ENCODE measurements at places on chromosomes 1 and 21.

- DNase-seq = no peak
These were observed 2.2 kb upstream of the NEK2 start for GRCh38 chr1:211677659-211678058.

GRCh38 chr1:42003433-42003832 is 84.7 kb upstream of the HIVEP3 start:
- DNase-seq = no peak

DNA sequence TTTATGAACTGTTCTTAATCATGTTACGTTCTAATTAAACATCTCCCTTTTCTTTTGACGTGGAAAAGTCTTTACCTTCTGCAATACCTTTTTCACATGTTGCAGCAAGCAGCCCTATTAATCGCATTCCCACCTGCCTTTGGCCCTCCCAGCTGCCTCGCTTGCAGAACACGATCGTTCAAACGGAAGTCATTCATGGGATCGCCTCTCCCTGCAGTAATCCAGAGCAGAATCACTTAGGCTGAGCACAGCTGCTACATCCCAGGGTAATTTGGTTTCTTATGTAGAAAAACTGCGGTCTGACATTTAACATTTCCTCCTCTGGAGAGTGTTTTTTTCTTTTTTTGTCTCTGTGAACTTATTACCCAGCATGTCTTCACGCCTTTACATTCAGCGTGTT is 206.3 kb downstream of the KIF26B start:
- DNase-seq = no peak

- DNase-seq = no peak
These were observed 54.5 kb upstream of the GADD45A start for GRCh38 chr1:67630438-67631045.

GRCh38 chr21:43333298-43334062 is 93.5 kb downstream of the SIK1 start:
- no peak for DNase-seq

DNA sequence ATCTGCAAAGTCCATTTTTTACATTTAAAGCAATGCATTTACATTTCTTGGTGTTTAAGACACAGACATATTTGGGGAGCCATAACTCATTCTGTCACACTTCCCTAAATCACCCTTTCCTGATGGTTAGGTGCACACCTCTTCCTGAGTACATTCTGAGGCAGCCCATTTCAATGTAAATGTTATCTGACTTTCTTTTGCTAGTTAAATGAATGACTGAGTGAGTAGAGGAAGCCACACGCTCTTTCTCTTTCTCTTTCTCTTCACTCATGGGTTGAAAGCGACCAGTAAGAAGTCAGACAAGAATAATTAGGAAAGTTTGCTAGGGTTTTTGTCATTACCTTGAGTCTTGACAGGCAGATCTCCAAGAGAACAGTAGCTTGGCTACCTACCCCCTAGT is 143.1 kb downstream of the S1PR1 start:
- peak; percentile 22 for DNase-seq

DNA sequence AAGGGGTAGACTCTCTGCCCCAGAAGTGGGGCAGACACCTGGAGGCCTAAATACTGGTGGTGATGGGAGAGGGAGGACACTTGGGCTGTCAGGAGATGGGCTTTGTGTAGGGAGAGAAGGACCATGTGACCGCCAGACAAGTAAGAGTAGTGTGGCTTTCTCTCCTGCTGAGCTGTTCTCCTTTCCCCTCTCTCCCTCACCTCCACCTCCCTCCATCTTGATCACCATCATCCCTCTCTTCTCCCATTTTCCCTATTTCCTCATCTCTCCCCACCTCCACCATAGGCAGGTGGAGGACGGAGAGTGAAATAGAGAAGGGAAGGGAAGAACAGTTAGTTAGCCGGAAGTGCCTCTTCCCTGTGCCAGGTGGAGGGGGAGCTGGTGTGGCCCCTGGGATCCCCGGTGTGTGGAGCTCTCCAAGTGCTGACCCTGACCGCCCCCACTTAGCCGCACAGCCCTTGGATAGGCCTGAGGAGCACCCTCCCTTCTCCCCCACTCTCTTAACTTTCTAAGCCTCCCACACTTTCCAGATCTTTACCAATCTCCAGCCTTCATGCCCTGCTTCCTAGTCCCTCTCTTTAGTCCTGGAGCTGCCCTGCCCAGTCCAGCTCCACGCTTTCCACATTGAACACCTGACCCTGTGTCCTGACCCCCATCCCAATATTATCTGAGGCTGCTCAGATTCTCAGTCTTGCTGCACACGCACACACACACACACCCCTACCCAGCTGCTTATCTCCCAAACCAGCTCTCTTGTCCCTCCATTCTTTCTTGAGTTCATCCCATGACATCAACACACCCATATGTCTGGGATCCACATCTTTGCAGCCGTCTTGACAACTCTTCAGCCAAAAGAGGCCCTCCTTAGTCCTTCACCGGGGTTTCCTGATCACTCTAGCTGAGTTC is 1.5 kb downstream of the CELF3 start:
- no peak for DNase-seq

- no peak for DNase-seq
These were observed 21.7 kb downstream of the RNF187 start for GRCh38 chr1:228508840-228509415.

- DNase-seq = no peak
These were observed 4.8 kb upstream of the HRNR start for GRCh38 chr1:152228831-152229230.

DNA sequence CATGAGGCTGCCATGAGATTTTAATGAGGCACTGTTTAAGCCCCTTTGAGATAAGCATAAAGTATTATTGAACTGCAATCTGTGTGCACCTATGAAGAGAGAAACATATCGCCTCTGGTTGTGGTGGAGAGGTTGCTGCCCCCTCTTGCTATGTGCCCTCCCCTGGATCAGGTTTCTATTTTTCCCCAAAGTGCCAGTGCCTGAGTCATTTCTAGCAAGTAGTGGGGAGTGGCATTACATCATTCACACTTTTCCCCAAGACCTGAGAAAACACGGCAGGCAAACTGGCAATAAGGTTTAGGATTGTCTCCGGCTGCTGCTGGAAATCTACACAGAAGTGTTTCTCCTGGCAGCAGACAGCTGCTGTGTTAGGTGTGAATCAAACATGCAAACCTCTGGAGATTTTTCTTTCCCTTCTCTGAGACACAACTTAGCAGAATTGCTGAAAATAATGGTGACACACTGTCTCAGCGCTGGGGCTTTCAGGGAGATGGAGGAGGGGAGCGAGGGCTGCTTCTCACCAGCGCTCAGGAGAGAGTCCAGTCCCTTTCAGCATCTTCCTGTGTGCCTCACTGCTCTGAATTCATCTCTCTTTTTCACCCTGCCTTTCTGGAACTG is 13.7 kb upstream of the RGS16 start:
- no peak for DNase-seq

All from GM19239 (cell line).